ENCODE measurements at places on chromosomes 13 and 19. TPM values are rescaled to one million over a fixed set of nuclear protein-coding genes. Genes with fewer than 3 reads are reported as not detected.

DNA sequence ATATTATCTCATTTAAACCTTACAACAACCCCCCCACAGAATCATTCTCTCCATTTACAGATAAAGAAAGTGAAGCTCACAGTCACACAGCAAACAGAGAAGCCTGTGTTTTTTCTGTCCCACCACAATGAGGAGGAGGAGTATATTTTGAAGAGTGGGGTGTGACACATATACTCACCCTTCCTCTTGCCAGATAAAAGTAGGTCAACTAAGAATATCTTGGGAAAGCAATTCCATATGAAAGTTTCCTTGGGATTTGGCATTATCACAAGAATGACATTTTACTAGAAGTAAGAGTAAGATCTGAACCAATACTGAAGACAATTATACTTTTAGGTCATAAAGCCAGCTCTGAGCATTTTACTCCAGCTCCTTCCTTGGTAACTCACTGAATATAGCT, 287.5 kb upstream of the HTR2A start:
- no peak for DNase-seq
- H3K36me3 ChIP-seq: no peaks in the 10 kb centered on the region
- no peaks in the 10 kb centered on the region for H3K4me1 ChIP-seq
- peaks cover 11% of the 10 kb centered on the region for H3K27me3 ChIP-seq
- H3K4me3 ChIP-seq: no peak overlapping the region
- no peak overlapping the region for H3K27ac ChIP-seq

DNA sequence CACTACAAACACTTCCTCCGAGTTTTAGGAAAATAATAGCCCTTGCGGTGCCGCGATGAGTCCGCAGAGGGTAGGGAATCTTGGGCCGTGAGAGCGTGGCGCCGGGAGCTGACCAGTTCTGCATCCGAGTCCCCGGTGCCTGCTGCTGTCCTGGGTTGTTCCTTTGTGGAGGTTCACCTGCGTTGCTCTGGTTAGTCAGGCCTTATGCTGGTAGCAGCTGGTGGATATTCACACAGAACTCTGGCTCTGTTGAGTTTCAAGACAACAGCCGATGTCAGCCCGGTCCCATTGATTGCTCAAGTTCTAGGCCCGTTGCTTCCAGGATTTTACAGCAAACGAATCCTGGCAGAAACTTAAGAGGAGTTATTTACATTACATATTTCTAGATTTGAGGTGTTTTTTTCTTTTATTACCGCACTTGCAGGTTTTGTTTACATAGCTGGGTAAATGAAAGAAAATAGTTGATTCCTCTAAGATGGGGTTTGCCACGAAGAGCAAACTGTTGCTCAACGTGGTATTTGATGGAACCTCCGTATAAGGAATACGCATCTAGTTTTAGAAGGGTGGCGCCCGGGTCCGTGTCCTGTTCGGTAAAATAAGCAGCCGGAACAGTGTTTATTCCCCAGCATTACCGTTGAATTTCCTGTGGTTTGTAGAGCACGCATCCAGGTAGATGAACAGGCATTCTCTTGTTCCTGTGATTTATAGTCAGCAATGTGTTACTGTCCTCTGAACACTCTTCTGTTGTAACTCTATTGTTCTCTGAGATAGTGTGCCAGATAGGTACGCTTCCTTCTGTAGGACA, 1.3 kb downstream of the CLDN10 start:
- H3K4me3 ChIP-seq: peak overlapping the region; percentile 71
- H3K27ac ChIP-seq: no peak overlapping the region
- no peaks in the 10 kb centered on the region for H3K36me3 ChIP-seq
- H3K4me1 ChIP-seq: peaks cover 18% of the 10 kb centered on the region
- no peak for DNase-seq

DNA sequence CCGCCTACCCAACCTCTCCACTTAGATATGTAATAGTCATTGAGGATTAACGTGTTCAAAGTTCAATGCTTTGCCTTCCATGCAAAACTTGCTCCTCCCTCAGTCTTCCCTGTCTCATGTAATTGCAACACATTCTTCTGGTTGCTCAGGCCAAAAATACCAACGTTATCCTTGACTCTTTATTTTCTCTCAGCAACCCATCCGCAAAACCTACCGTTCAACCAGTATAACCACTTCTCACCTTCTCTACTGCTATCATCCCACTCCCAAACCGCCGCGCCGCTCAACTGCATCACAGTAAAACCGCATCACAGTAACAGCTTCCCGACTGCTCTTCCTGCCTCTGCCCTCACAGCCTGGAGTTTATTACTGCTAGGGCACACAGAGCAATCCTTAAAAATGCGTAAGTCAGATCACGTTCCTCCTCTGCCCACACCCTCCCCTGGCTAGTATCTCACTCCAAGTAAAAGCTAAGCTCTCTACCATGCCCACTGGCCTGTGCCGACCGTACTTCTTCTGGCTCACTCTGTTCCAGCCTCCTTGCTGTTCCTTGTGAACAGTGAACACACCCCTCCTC, 8.2 kb downstream of the MTIF3 start:
- DNase-seq: peak; percentile 27
- H3K27me3 ChIP-seq: no peaks in the 10 kb centered on the region
- H3K4me3 ChIP-seq: peak overlapping the region; percentile 75

Gene GJB6
- total RNA-seq: 4.1 TPM

GRCh38 chr19:15748239-15748638, 10.5 kb downstream of the OR10H3 start:
- H3K27me3 ChIP-seq: peaks cover 63% of the 10 kb centered on the region
- DNase-seq: no peak
- no peaks in the 10 kb centered on the region for H3K36me3 ChIP-seq
- no peak overlapping the region for H3K4me3 ChIP-seq

DNA sequence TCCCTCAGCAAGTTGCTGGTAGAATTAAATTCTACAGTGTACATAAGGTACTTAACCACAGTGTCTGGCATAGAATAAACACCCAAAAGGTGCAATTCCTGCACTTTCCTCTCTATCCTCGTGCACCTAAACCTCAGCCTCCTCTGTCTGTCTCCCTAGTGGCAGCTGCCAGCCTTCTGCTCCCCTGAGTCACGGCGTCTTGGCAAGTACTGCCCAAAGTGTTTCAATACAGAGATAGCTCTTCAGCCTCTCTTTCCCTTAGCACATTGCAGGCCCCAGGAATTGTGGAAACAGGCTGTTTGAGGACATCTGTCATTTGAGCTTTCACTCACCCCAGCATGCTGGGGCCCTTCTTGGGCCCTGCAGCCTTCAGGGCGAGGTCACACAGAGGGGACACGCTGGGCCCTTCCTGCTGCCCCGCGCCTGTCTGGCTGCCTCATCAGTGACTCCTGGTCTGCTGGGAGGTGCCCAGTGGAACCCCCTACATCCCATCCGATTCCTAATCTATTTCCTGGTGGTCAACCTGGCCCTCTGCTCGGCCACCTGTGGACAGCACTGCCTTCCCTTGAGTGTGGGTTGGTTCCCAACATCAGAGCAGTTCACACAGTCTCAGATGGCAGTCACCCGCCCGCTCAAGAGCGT, 19.3 kb downstream of the COL4A2 start:
- H3K27ac ChIP-seq: no peak overlapping the region
- H3K4me1 ChIP-seq: no peaks in the 10 kb centered on the region
- no peak overlapping the region for H3K4me3 ChIP-seq
- peaks cover 50% of the 10 kb centered on the region for H3K27me3 ChIP-seq
- no peaks in the 10 kb centered on the region for H3K36me3 ChIP-seq

- peaks cover 3% of the 10 kb centered on the region for H3K4me1 ChIP-seq
- no peaks in the 10 kb centered on the region for H3K36me3 ChIP-seq
- H3K27ac ChIP-seq: no peak overlapping the region
- no peak for DNase-seq
- H3K27me3 ChIP-seq: no peaks in the 10 kb centered on the region
- no peak overlapping the region for H3K4me3 ChIP-seq
Observed at GRCh38 chr19:36060430-36060829, 5.7 kb downstream of the WDR62 start.

DNA sequence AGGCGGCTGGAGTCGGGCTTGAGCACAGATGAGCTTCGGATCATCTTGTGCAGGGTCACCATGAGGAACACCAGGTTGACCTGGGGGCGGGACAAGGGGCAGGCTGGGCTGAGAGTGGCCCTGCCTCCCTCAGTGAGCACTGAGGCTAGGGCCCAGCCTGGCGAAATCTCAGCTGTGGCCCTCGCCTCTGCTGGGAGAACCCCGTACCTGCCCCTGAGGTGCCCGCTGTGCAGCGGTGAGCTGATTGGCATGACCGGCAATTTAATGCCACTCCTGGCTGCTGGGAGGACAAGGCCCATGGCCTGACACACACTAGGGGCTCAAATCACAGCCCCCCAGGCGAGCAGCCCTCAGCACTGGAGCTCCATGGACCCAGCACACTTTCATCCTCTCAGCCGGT, 19.7 kb upstream of the ASF1B start:
- H3K4me3 ChIP-seq: no peak overlapping the region
- peaks cover 28% of the 10 kb centered on the region for H3K36me3 ChIP-seq
- DNase-seq: no peak
- no peaks in the 10 kb centered on the region for H3K4me1 ChIP-seq
- H3K27me3 ChIP-seq: no peaks in the 10 kb centered on the region
- H3K27ac ChIP-seq: no peak overlapping the region

GRCh38 chr19:16660763-16661479, at the start of gene TMEM38A:
Gene TMEM38A, plus strand, starts transcription at chr19:16661139. Its CDS starts 79 bp downstream, at chr19:16661218.
- H3K4me1 ChIP-seq: peaks cover 53% of the 10 kb centered on the region
- DNase-seq: peak; percentile 37
- H3K27ac ChIP-seq: peak within 1 kb of the TSS; percentile 99
- H3K36me3 ChIP-seq: no peaks in the 10 kb centered on the region
- no peaks in the 10 kb centered on the region for H3K27me3 ChIP-seq

Gene HOMER3
- total RNA-seq: not detected

- no peak for DNase-seq
- H3K36me3 ChIP-seq: no peaks in the 10 kb centered on the region
- H3K4me3 ChIP-seq: peak overlapping the region; percentile 97
- H3K4me1 ChIP-seq: peaks cover 32% of the 10 kb centered on the region
- no peaks in the 10 kb centered on the region for H3K27me3 ChIP-seq
Observed at GRCh38 chr13:99087954-99088491, 110.2 kb upstream of the DOCK9 start.

DNA sequence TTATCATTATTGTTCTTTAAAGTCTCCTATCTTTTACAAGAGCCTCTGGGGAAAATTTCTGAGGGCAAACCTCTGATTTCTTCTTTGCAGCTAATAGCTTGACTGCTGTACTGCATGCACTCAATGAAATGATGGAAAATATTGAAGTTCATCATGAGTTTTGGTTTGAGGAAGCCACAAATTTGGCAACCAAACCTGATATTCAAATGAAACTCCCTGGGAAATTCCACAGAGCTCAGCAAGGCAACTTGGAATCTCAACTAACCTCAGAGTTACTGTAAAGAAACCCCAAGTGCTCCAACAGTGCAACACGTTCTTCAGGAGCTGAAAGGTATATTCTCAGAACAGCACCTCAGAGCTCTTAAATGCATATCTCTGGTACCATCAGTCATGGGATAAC, 14.2 kb upstream of the RNF6 start:
- no peak overlapping the region for H3K4me3 ChIP-seq
- H3K27ac ChIP-seq: no peak overlapping the region
- no peak for DNase-seq
- no peaks in the 10 kb centered on the region for H3K4me1 ChIP-seq
- no peaks in the 10 kb centered on the region for H3K36me3 ChIP-seq

GRCh38 chr13:29707876-29708543, 112.5 kb upstream of the SLC7A1 start:
- H3K27ac ChIP-seq: no peak overlapping the region
- H3K36me3 ChIP-seq: no peaks in the 10 kb centered on the region
- peak; percentile 19 for DNase-seq
- H3K4me1 ChIP-seq: no peaks in the 10 kb centered on the region
- peaks cover 15% of the 10 kb centered on the region for H3K27me3 ChIP-seq
- no peak overlapping the region for H3K4me3 ChIP-seq

- no peaks in the 10 kb centered on the region for H3K36me3 ChIP-seq
- no peak for DNase-seq
- no peak overlapping the region for H3K4me3 ChIP-seq
- H3K4me1 ChIP-seq: peaks cover 68% of the 10 kb centered on the region
- no peak overlapping the region for H3K27ac ChIP-seq
Observed at GRCh38 chr13:46620471-46620870, 67.5 kb downstream of the LRCH1 start.

Gene TMEM143
- 25.0 TPM for total RNA-seq

Gene F10
- total RNA-seq: not detected

Gene KLK11
- not detected for total RNA-seq

- no peaks in the 10 kb centered on the region for H3K4me1 ChIP-seq
- no peak for DNase-seq
- no peak overlapping the region for H3K27ac ChIP-seq
- H3K4me3 ChIP-seq: no peak overlapping the region
- no peaks in the 10 kb centered on the region for H3K27me3 ChIP-seq
- H3K36me3 ChIP-seq: no peaks in the 10 kb centered on the region
Observed at GRCh38 chr13:59776924-59777690, 386.6 kb downstream of the DIAPH3 start.

- DNase-seq: no peak
- peaks cover 47% of the 10 kb centered on the region for H3K4me1 ChIP-seq
- no peaks in the 10 kb centered on the region for H3K27me3 ChIP-seq
- H3K36me3 ChIP-seq: no peaks in the 10 kb centered on the region
- peak overlapping the region; percentile 51 for H3K27ac ChIP-seq
- H3K4me3 ChIP-seq: no peak overlapping the region
Observed at GRCh38 chr19:39432677-39433025, 3.1 kb downstream of the RPS16 start.

Gene S1PR5
- total RNA-seq: 0.81 TPM

- no peak for DNase-seq
- no peaks in the 10 kb centered on the region for H3K4me1 ChIP-seq
- H3K27me3 ChIP-seq: peaks cover 2% of the 10 kb centered on the region
- no peaks in the 10 kb centered on the region for H3K36me3 ChIP-seq
- H3K4me3 ChIP-seq: no peak overlapping the region
Observed at GRCh38 chr13:34381228-34381627, 560.8 kb upstream of the NBEA start.

GRCh38 chr13:27182844-27183497, 11.4 kb upstream of the USP12 start:
- peaks cover 7% of the 10 kb centered on the region for H3K27me3 ChIP-seq
- H3K4me1 ChIP-seq: no peaks in the 10 kb centered on the region
- no peak for DNase-seq
- peak overlapping the region; percentile 26 for H3K27ac ChIP-seq
- no peak overlapping the region for H3K4me3 ChIP-seq

GRCh38 chr19:5154129-5154798, 185.4 kb downstream of the KDM4B start:
- H3K27ac ChIP-seq: no peak overlapping the region
- no peak overlapping the region for H3K4me3 ChIP-seq

GRCh38 chr13:50282016-50282415, 266.8 kb downstream of the KCNRG start:
- H3K27ac ChIP-seq: no peak overlapping the region
- no peak overlapping the region for H3K4me3 ChIP-seq
- H3K4me1 ChIP-seq: peaks cover 12% of the 10 kb centered on the region
- peaks cover 3% of the 10 kb centered on the region for H3K27me3 ChIP-seq
- DNase-seq: no peak

Measured in naive thymus-derived CD8-positive, alpha-beta T cell (primary cell).